CD4-positive, alpha-beta T cell treated with Interleukin-4 for 4 hours (primary cell): ENCODE measurements at places on chromosomes 13 and 19.

DNA sequence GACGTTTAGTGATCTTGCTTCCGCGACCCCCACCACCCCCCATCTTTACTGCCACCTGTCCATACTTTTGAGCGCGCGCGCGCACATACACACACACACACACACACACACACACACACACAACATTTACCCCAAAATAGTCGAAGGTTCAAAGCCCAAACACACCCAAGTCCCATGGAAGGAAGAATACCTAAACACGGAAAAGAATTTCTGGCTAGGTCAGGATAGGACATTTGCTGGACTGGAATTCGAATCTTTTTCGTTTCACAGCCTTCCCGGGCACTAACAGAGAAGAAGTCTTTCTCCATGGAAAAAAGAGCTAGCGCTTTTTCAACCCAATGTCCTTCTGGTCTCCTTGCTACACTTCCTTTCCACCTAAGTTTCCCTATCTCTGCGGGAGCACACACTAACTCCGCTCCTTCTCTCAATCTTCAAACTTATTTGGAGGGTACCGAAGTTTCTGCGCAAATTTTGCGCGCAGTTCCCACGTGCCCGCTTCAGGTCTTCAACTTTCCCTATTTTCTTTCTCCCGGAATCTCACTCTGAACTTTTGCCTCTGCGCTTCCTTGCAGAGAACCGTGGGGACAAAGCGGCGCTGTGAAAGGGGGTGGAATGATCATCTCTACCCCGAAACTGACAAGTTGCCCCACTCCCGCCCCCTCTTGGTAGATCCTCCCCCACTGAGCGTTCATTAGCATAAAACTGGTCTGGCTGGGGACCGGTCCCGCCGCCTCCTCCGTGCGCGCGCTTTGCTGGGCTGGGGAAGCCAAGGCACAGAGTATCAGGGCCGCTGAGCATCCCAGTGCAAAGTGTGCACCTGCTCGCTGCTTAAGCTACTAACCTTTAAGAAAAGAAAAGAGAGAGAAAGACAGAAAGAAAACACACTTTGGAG is 2.7 kb downstream of the DACH1 start:
- no peak for DNase-seq

DNA sequence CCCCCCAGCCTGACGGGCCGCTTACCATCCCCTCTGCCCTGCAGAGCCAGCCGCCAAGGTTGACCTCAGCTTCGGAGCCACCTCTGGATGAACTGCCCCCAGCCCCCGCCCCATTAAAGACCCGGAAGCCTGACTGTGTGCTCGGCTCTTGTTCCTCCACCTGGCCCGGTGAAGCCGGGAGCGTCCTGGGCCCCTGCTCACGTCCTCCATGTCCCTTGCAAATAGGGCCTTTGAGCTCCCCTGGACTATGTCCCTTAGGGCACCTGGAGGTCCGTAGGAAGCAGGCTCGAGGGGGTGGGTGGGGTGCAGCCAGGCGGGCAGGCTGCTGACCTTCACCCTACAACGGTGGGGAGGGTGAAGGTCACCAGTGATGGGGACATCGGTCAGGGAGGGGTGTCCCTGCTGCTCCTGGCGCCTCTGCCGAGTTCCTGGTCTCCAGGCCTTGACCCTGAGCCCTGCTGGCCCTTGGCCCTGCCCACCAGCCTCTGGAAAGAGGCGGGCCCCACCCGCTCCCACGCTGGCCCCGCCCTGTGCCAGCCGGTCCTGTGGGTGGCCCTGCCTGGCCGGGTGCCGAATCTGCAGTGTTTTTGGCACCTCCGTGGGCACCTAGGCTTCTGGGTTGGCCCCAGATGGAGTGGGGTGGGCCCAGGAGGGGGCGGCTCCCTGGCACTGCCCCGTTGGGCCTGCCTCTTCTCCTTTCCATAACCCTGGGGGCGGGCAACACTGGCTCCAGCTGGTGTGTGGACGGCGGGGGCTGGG is 3.3 kb downstream of the ATP5F1D start:
- no peak for DNase-seq

DNA sequence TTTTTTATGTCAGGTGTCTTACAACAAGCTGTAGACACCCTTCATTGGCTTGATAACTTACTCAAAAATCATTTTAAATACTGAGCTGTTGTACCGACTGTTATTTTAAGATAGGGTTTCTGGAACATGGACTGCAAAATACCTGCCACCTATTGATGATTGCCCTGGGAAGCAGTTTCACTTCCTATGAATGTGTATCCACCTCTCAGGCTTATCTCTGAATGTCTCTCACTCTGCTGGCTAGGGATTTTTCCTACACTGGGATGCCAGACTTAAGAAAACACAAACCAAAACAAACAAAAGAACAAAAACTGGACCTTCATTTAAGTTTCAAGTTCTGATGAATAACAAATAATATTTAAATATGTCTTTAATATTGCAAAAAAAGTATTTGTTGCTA is 663.7 kb downstream of the EFNB2 start:
- no peak for DNase-seq

- DNase-seq, result no peak
Observed at GRCh38 chr13:60572003-60572798, 175.2 kb downstream of the TDRD3 start.

- no peak for DNase-seq
Observed at GRCh38 chr13:111626371-111627305, 306.2 kb downstream of the TEX29 start.

GRCh38 chr13:41365631-41366030 is 54.6 kb downstream of the NAA16 start:
- no peak for DNase-seq

GRCh38 chr13:85166891-85167290 is 632.3 kb downstream of the SLITRK6 start:
- no peak for DNase-seq
